Mesothelial cell of epicardium (in vitro differentiated cells): ENCODE measurements at places on chromosomes 7 and 10. TPM values are rescaled to one million over a fixed set of nuclear protein-coding genes. Genes with fewer than 3 reads are reported as not detected.

DNA sequence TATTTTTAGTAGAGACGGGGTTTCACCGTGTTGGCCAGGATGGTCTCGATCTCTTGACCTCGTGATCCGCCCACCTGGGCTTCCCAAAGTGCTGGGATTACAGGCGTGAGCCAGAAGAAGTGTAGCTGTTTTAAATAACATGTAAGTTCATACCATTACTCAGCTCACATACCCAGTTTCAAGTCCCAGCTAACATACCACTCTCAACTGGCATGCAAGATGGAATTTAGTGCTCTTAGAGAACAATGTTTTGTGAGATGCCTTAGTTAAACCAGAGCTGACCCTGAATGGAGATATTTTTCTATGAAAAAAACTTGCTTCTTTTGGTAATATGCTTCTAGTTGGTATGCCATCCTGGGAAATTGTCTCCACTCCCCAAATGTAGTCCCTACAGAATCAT, 37.3 kb downstream of the HBP1 start:
- no peak overlapping the region for H3K4me3 ChIP-seq
- peaks cover 42% of the 10 kb centered on the region for H3K36me3 ChIP-seq
- peaks cover 2% of the 10 kb centered on the region for H3K4me1 ChIP-seq

DNA sequence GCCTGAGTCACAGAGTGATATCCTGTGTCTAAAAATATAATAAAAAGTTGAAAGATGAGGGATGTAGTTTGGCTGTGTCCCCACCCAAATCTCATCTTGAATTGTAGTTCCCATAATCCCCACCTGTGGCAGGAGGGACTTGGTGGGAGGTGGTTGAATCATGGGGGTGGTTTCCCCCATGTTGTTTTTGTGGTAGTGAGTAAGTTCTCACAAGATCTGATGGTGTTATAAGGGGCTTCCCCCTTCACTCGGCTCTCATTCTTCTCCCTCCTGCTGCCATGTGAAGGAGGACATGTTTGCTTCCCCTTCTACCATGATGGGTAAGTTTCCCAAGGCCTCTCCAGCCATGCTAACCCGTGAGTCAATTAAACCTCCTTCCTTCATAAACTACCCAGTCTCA, 25.1 kb upstream of the UBE3C start:
- H3K27ac ChIP-seq: no peak overlapping the region
- no peaks in the 10 kb centered on the region for H3K36me3 ChIP-seq
- no peak overlapping the region for H3K4me3 ChIP-seq

DNA sequence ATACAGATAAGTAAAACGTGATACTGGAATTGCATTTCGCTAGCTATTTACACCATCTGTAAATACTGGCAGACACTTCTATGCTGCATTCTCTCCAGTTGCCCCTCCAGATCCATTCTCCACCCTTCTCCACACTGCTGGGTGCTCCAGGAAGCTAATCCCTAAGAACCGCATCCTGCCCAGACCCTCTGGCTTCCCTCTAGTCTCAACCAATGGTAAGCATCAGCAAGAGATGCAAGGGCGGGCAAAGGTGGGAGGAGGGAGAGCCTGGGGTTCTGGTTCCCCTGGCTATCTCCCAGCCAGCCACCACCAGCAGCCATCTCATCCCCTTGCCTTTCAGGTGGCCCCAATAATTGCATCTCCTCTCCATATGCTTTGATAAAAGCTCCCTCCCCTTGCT, 84.4 kb downstream of the AMPH start:
- no peak overlapping the region for H3K27ac ChIP-seq
- peaks cover 60% of the 10 kb centered on the region for H3K27me3 ChIP-seq
- DNase-seq: no peak
- H3K36me3 ChIP-seq: no peaks in the 10 kb centered on the region

DNA sequence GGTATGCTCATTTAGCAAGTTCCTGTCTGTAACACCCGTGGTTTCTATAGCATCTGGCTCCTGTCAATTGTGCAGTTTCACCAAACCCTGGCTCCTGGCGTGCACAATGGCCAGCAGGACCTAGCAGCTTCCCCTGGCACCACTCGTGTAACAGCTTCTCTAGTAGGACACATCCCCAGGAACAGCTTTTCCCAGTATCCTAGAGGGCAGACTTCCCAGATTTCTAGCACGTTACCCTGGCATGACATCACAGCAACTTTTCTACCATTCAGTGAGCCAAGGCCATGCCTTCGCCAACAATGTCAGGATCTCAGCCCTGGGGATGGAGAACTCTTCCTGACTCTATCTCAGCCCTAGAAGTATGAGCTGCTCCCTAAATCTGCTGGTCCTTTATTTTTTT, 6.5 kb downstream of the YME1L1 start:
- no peak overlapping the region for H3K4me3 ChIP-seq
- H3K27me3 ChIP-seq: no peaks in the 10 kb centered on the region
- DNase-seq: no peak
- no peak overlapping the region for H3K27ac ChIP-seq

DNA sequence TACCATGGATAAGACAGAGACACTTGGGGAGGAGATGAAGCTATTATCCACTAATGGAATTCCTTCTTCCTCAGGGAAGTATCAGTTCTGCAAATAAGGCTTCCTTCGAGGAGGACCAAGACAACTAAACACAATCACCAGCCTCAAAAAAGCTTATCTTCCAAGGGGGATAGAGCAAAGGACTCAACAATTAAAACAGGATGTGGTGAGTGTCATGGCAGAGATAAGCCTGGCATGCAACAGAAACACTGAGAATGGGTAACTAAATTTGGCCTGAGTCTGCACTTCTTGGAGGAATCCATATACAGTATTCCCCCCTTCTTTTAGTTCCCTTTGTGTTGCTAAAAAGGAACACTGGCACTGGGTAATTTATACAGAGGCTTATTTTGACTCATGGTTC, 1285.2 kb downstream of the GATA3 start:
- peaks cover 21% of the 10 kb centered on the region for H3K27me3 ChIP-seq
- H3K4me3 ChIP-seq: no peak overlapping the region
- peaks cover 5% of the 10 kb centered on the region for H3K4me1 ChIP-seq
- no peak overlapping the region for H3K27ac ChIP-seq

DNA sequence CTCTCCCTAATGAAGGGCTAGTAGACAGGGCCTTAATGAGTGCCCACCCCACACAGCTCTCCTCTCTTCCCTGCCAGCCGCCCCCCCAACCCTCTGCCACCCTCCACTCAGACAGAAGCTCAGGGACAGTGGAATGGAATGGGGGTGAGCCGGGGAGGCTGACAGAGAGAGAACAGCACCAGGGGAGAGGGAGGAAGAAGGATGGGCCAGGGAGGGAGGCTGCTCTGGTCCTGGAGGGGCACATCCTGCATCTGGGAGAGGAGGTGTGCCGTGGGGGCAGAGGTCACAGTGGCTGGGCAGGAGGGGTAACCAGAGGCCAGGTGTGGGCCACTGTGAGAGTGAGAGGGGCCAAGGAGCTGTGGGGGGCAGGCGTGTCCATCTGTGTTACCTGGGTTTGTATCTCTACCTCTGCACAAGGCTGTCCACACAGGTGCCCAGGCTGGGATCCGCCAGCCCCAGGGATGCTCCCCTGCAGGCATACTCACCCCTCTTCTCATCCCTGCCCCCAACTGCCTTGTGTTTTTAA, 2.4 kb downstream of the NYAP1 start:
- no peak overlapping the region for H3K27ac ChIP-seq
- peaks cover 2% of the 10 kb centered on the region for H3K36me3 ChIP-seq
- DNase-seq: no peak
- H3K27me3 ChIP-seq: no peaks in the 10 kb centered on the region
- peaks cover 38% of the 10 kb centered on the region for H3K4me1 ChIP-seq

GRCh38 chr7:29891766-29892165, 85.5 kb downstream of the WIPF3 start:
- H3K4me3 ChIP-seq: no peak overlapping the region
- H3K36me3 ChIP-seq: peaks cover 13% of the 10 kb centered on the region
- H3K27me3 ChIP-seq: no peaks in the 10 kb centered on the region
- H3K4me1 ChIP-seq: no peaks in the 10 kb centered on the region
- no peak for DNase-seq
- no peak overlapping the region for H3K27ac ChIP-seq

DNA sequence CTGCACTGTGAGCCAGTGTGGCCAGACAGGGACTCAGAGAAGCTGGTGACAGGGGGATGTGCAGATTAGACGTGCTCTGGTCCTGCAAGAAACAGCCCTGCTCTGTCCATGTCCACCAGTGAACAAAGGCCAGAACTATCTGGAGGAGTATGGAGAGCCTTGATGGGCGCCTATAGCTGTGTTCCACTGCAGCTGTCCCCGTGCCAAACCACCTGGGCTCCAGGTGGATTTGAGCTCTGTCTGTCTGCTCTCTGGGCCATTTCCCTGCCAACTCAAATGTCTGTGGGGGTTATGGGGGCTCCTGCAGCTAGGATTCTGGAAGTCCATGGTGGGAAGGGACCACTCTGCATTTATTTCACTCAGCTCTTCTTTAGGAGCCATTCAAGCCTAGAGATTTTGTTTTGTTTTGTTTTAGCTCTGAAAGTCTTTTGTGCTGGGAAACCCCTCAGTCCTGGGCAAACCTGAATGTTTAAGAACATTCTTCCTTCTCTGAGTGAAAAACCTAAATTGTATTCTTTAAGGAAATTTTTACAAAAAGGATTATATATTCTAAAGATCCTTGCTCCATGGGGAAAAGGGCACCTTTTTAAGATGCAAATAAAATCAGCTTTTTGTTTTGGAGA, 1039.5 kb upstream of the SORCS1 start:
- H3K27me3 ChIP-seq: no peaks in the 10 kb centered on the region
- no peak overlapping the region for H3K27ac ChIP-seq
- H3K4me3 ChIP-seq: no peak overlapping the region
- no peaks in the 10 kb centered on the region for H3K36me3 ChIP-seq
- peaks cover 2% of the 10 kb centered on the region for H3K4me1 ChIP-seq

GRCh38 chr10:7408291-7409044, 2.4 kb downstream of the SFMBT2 start:
- H3K4me3 ChIP-seq: peak overlapping the region; percentile 76
- H3K4me1 ChIP-seq: peaks cover 38% of the 10 kb centered on the region
- no peaks in the 10 kb centered on the region for H3K36me3 ChIP-seq
- peak; percentile 34 for DNase-seq

DNA sequence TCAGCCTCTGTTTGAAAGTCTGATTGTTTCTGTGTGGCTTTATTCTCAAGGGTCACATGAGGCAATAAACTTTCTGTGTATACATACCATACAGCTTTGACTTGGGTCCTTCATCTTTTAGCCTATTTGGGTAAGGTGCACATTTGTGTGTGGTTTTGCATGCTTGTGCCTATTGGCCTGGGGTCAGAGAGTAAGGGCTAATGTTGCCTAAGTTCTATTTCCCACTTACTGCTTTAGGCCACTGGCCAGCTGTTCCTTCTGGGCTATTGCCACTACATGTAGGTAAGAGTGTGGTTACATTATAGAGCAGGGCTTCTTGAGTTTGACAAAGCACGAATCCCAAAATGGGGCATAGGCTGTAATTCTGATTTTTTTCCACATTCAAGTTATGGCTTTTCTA, 21.8 kb downstream of the BBIP1 start:
- H3K27ac ChIP-seq: no peak overlapping the region
- DNase-seq: no peak
- no peaks in the 10 kb centered on the region for H3K27me3 ChIP-seq

DNA sequence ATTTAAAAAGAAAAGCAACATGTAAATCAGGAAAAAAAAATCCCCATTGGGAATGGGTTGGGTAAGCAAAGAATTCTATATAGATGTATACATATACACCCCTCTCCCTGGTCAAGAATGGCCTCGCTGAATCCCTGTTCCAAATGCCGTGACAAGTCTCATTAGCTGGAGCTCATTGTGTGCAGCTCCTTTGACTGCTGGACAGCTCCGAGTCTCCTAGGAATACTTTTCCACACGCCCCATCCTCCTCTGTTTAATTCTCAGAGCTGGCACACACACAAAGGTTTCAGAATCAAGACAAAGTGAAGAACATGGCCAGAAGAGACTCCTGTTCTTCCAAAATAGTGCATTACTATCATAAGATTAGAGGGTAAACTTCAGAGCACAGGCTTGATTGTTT, 130.9 kb upstream of the MKLN1 start:
- peaks cover 3% of the 10 kb centered on the region for H3K27me3 ChIP-seq
- no peak overlapping the region for H3K27ac ChIP-seq
- H3K4me1 ChIP-seq: no peaks in the 10 kb centered on the region

The ANKRD61 gene
- total RNA-seq: 0.20 to 0.29 TPM in 2 of 3 replicates, not detected in the other

The ADARB2 gene
- 0.29 to 0.38 TPM (median 0.32 TPM) in 3 replicates for total RNA-seq

The LIPM gene
- not detected in 3 replicates for total RNA-seq

The SGMS1 gene
- total RNA-seq: 14.9 to 17.5 TPM (median 16.8 TPM) in 3 replicates

The FOXI2 gene
- not detected in 3 replicates for total RNA-seq

The EVX1 gene
- 1.4 to 2.1 TPM (median 1.8 TPM) in 3 replicates for total RNA-seq

The CRYGN gene
- 9.4 to 12.2 TPM (median 10.5 TPM) in 3 replicates for total RNA-seq

The GIMAP6 gene
- not detected in 3 replicates for total RNA-seq

The TNKS2 gene
- 53.7 to 54.2 TPM (median 53.8 TPM) in 3 replicates for total RNA-seq

The MSMB gene
- total RNA-seq: not detected in 3 replicates
